Stimulated activated CD4-positive, alpha-beta T cell treated with anti-CD3 and anti-CD28 coated beads, Interleukin-1b, Interleukin-23, amount 100 ng/mL, for 1 hour (primary cell): ENCODE measurements at places on chromosomes 3 and 15.
A peak's percentile ranks its signal among the peaks of the same experiment; 100 is the strongest.

DNA sequence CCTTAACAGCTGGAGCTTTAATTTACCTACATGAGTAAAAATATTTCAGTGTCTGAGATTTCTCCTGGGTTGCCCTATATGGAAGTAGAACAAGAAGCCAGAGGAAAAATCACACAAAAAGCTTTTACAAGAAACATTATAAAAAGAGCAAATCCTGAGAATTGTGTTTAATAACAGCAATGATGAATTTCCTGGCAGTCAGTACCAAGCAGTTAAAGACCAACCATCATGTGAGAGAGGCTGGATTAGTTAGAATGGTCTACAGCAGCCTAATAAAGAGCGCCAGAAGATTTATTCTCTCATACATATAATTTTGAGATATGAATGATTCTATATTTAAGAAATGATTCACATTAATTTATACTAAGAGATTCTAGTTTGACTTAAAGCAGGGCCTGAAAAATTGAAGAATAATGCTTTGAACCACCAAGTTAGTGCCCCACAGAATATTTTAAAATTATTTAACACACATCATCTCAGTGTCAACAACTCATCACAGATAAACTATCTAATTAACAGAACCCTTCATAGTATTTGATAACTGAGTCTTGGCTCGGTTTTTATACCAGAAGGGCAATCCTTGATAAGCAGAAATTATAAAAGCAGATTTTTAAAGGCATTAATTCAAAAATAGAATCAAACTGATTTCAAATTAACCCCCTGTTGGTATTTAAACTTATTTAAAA is 59.9 kb upstream of the DPH6 start:
- DNase-seq = no peak

GRCh38 chr15:33737687-33738601 is 230.4 kb upstream of the CHRM5 start:
- DNase-seq = peak; percentile 7

- no peak for DNase-seq
These were observed 457.0 kb upstream of the ALCAM start for GRCh38 chr3:104909721-104910120.

DNA sequence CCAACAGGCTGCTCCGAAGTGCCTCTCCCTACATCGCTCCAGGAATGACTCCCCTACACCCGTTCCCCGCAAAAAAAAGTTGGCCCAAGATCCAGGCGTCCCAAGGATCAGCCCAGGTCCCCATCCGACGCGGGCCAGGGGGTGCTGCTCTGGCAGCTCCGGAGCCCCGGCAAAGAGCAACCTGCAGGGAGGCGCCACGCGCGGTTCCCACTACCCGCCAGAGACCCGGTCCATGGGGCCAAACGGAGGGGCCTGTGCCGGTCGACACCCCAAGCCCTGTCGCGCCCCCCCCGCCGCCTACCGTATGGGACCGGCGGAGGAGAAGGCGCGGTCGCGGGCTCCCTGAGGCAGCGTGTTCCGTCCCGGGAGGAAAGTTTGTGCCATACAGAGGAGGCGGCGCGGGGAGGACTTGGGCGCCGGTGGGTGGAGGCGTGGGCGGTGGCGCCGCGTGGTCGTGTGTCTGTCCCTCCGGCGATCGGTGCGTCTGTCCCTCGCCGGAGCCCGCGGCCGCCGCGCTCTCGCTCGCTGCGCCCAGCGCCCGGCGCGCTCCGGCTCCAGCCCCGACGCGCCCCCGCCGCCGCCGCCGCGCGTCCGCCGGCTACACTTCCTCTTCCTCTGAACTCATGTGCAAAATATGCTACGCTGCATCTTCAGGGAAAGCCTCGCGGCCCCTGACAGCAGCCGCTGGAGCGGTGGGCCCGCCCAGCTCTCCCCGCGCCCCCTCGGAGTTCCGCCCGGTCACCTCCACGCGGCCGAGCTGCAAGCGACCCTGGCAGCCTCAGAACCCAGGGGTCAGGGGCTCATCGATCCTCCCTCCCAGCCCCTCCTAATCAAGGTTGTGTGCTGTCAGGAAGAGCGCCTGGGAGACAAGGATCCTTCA is at the start of gene RFTN1:
RFTN1 (minus strand) TSS at position 559 of the 880 bp plus-strand sequence. CDS start 19,830 bp downstream, outside the sequence.
- peak; percentile 32 for DNase-seq

DNA sequence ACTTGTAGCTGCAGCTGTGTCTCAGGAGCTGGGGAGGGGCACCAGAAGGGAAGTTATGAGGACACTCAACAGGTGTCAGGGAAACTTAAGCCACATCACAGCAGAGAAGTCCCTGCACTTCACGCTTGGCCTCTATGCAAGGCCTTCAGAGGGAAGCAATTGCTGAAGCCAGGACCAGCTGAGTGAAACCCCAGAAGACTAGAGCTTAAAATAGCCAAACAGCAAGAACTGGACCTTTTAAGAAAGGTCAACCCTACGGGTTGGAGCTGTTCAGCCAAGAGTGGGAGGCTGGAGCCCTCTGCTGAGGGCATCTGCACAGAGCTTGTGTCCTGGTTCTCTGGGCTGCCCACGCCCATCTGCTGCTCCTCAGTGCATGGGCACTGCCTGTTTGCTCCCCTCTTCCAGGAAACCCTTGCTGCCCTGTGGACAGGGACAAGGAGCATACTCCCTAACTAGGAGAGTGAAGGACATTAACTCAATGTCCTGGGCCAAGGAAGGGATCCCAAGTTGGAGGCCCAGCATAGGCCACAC is 3.9 kb upstream of the GRAMD2A start:
- DNase-seq = no peak

- no peak for DNase-seq
These were observed 35.2 kb downstream of the PYGO1 start for GRCh38 chr15:55552926-55553325.

- no peak for DNase-seq
These were observed 21.8 kb upstream of the CLDN16 start for GRCh38 chr3:190366133-190366532.

DNA sequence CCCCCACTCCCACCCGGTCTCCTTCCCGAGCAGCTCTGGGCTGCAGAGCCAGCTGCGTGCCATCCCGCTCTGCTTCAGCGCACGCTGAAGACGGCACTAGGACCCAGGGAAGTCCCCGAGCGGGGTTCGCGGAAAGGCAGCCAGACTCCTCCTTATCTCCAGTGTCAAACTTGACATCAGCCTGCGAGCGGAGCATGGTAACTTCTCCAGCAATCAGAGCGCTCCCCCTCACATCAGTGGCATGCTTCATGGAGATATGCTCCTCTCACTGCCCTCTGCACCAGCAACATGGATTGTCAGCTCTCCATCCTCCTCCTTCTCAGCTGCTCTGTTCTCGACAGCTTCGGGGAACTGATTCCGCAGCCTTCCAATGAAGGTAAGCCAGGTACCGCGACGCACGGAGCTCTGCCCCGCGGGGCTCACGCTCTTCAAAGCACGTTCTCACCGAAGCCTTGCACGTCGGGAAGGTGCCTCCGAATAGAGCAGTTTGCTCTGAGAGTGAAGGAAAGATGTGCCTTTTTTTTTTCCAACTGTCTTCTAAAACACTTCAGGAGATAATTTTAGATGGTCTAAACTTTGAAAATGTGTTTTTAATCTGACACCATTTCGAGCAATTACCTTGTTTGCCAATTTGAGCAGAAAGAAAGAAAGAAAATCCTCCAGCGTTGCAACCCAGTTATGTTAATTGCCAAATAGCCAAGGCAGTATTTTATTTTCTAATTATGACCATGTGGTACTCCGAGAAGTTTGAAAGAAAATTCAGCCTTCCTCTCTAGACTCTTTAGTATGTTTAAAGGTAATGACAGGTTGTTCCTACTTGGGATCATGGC is at the start of gene EPHA3:
EPHA3 (plus strand) TSS at position 161 of the 830 bp plus-strand sequence; CDS start at position 289, 128 bp downstream.
- peak; percentile 10 for DNase-seq

DNA sequence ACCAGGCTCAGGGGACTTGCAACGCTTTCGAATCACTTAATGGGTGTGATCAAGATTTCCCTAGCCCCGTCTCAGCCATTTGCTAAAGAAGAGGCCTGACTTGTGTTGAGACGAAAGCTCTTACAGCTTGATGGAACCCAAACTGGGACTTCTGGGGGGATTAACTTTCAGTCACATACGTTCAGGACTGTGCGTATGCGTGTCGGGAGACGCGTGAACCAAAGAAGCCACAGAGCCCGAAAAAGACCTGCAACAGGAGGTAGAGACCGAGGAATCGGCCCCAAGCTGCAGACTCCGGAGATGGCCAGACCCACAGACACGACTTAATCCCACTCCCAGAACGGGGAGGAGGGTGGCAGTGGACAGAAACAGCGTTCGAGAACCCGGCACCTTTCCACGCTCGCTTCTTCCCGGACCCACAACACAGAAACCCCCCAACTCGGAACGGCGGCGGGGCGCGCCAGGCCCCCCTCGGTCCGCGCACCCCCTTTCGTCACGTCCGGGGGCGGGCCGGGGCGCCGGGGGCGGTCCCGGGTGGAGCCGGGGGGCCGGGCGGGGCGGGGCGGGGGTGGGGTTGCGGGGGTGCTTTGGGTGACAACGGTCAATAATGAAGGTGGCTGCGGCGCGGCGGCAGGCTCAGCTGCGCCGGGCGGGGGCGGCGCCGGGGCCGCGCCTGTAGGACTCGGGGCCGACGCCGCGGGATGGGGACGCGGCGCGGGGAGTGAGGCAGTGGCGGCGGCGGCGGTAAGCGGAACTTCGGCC is at the start of gene ATP11B:
ATP11B (plus strand) TSS at position 604 of the 762 bp plus-strand sequence. CDS start 256 bp downstream, outside the sequence.
- peak; percentile 55 for DNase-seq

GRCh38 chr3:147418808-147419701 is 9.9 kb downstream of the ZIC1 start:
- no peak for DNase-seq

- peak; percentile 44 for DNase-seq
These were observed 16.5 kb upstream of the CYP11A1 start for GRCh38 chr15:74383695-74384565.

DNA sequence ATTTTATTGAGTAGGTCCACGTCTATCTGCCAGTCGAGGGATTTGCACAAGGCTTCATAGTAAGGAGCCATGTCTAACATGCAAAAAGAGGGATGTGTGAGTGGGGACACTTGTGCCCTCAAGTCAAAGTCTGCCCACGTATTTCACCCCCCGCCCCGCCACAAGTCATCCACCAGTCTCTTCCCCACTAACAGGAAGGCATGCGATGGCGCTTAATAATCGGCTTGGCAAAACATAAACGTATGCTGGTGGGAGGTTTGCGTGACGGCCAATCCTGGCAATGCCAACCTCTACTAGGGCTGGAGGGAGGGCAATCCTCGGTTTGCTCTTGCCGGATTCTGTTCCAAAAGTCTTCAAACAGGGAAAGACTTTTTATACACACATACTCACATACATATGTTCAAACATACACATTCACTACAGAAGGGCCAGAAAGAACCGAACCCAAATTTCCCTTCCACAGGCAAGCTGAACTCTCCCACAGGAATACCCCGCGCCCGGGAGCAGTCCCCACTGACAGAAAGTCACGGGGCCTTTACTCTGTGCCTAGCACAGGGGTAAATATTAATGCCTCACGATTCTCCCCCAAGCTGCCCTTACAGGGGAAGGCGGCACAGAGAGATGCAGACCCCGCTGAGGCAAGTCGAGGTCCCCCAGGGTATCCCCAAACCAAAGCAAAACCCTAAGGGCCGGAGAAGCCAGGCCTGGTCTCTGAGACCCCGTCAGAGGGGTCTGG is 675 bp downstream of the PSMD6 start:
- no peak for DNase-seq

DNA sequence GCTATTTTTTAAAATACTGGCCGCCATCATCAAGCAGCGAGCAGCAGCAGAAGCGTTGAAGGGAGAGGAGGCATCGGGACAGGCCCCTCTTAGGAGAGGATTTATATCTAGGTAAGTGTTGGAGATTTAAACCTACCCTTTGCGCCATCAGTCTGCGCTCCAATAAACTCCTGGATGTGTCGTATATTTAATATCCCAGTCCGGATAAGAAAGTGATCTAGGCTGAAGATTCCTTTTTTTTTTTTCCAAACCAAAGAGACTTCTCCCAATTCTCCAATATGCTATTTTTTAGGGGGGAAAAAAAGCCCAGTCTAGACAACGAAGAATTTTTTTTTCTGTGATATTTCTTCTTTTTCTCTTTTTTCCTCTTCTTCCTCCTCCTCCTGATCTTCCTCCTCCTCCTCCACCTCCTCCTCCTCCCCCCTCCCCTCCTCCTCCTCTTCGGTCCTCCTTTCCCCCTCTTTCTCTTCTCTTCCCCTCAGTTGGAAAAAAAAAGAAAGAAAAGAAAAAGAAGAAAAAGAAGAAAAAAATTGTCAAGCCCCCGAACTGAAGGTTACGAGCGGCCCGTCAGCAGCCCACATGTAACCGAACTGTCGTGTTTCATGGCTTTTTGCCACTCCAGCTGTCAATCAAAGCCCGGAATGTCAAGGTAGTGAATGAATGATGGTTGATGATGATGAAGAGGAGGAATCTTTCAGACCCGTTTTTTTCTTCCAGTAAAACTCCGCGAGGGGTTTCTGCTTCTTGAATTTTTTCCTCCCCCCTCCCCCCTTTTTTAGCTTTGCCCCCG is 835 bp downstream of the MEIS2 start:
- no peak for DNase-seq

DNA sequence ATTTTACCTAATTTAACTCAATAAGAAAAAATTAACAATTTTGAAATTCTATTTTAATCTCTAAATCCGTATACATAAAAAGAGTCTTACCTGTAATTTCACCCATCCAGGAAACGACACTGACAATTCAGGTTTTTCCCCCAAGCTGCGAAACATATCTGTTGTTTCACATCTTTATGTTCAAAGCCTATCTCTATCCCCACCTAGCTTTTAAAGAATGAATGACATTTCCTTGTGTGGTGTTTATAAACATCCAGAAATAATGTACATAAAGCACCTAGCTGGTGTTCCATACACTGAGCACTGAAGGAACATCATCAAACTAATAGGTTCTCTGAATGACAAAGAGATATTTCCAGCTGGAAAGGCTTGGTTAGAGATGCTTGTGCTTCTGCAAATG is 867.8 kb downstream of the SQOR start:
- no peak for DNase-seq

GRCh38 chr3:131360191-131360755 is 21.3 kb upstream of the NUDT16 start:
- DNase-seq = no peak

DNA sequence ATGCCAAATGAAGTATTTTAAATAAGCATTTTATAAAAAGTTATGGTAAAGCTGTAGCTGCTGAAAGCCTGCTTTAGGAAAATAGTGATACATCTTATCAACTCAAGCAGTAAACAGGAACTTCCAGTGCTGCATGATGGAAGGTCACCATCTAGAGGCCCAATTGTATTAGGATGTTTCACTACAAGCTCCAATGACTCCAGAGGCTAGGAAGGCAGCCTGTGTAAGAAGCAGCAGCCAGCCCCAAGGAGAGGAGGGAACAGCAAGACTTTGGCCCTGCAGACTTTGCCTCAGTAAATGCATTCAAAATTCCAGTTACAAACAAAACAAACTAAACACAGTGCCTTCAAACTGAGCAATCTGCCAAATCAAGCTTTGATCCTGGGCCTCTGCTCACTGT is 32.1 kb downstream of the ILDR1 start:
- DNase-seq = no peak

DNA sequence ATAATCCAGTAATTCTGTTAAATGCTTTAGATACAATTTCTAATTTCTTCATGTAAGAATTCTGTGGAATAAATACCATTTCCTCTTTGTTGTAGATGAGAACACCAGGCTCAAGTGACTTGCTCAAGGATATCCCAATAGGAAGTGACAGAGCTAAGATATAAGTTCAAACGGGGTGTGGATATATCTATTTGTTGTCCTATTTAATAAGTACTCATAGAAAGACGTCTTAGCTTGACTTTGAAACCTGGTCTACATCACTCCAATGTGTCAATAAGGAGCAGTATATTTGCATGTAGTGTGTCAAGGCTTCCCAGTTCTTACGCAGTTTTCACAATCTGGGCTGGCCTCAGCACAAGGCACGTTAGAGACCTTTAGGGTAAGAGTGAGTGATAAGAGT is 4.7 kb upstream of the GCSAM start:
- DNase-seq = no peak

GRCh38 chr3:170421111-170421641 is 2.5 kb downstream of the CLDN11 start:
- no peak for DNase-seq

GRCh38 chr3:113129168-113129567 is 82.2 kb upstream of the BOC start:
- DNase-seq = no peak
